Ascending aorta (tissue), 2 donors: ENCODE measurements at places on chromosomes 7 and 10.
A peak's percentile ranks its signal among the peaks of the same experiment; 100 is the strongest.

DNA sequence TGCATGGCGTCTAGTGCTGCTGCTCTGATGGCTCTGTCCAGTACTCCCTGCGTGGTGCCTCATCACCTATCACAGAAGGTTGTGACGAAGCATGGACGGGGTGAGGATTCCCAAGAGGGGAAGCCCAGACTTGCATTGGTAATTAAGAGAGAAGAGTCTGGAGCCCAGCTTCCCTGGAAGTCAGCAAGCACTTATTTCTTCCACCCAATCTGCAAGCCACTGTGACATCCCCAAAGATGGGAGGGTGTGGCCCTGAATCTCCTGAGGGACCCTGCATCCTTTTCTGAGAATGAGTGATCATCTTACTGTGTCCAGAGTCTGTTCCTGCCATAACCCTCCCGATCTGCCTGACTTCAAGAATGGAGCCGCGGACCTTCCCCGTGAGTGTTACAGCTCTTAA is 166.7 kb downstream of the PTPN20 start:
- DNase-seq: no peak

GRCh38 chr10:73917566-73918305 is 6.8 kb downstream of the PLAU start:
- no peak for DNase-seq

DNA sequence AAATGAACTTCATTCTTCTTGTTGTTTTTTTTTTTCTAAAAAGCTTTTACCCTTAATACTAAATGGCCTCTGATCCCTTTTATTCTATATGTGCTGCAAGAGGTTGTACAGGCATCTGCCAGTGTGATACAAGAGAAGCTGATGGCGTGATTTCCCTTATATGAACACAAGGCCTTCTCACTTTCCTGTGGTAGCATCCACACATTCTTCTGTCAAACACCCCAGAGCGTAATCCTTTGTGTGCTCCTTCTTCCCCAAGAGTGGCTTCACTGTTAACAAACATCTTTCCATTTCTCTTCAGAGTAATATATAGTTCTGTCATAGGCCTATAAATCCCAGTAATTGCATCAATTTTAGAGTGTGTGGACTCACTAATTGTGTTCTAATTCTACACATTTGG is 86.3 kb upstream of the CAPZA2 start:
- no peak for DNase-seq

GRCh38 chr10:12984165-12984747 is 17.3 kb downstream of the CCDC3 start:
- no peak for DNase-seq

DNA sequence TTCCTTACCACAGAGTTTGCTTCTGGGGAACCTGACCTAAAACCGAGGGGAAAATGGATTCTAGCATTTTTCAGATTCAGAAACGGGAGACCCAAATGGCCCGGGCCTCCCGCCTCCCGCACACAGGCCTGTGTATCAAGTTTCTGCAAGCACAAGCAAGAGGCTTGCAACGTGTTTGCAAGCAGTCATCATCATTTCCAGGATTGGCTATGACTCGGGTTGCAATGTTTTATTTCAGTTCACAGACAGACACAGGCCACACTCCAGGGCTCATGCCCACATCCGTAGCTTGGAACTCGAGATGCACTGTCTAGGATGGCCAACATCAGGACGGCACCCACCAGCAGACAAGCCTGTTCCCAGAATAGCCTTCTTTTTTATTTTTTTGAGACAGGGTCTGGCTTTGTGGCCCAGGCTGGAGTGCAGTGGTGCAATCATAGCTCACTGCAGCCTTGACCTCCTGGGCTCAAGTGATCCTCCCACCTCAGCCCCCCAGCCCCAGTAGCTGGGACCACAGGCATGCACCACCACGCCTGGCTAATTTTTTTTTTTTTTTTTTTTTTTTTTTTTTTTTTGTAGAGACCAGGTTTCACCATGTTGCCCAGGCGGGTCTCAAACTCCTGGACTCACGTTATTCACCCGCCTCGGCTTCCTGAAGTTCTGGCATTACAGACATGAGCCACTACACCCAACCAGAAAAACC is 68.1 kb upstream of the FOXK1 start:
- DNase-seq: no peak

DNA sequence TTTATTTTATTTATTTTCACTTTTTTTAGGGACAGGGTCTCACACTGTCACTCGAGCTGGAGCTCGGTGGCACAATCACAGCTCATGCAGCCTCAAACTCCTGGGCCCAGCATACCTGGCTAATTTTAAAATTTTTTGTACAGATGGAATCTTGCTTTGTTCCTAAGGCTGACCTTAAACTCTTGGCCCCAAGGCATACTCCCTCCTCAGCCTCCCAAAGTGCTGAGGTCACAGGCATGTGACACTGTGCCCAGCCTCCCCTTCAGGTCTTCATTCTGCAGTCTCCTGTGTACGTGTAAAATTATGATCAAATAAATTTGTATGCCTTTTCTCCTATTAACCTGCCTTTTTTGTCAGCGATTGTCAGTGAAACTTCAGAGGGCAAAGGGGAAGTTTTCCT is 17.8 kb upstream of the TCTN3 start:
- no peak for DNase-seq

GRCh38 chr10:30862486-30862885 is 169.2 kb downstream of the ZNF438 start:
- DNase-seq: no peak

GRCh38 chr10:46999217-46999616 is 88.0 kb downstream of the PTPN20 start:
- DNase-seq: no peak

- no peak for DNase-seq
Observed at GRCh38 chr7:140671966-140672365, 779 bp upstream of the ADCK2 start.

DNA sequence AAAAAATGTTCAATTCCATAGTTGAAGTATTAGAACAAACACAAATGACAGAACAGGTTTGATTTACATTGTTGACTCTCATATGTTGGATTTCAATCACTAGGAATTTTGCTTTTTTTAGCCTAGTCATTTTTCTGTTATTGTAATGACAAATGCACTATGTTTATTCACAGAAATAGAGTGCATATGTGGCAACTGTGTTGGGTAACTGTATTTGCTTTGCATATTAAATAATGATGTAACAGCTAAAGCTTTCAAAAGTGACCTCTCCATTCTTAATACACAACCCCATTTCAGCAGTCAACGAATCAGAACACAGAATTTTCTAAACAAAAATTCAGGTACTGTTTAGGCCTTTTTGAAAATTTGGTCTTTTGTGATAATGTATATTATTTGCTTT is 54.0 kb upstream of the SLC26A5 start:
- no peak for DNase-seq

DNA sequence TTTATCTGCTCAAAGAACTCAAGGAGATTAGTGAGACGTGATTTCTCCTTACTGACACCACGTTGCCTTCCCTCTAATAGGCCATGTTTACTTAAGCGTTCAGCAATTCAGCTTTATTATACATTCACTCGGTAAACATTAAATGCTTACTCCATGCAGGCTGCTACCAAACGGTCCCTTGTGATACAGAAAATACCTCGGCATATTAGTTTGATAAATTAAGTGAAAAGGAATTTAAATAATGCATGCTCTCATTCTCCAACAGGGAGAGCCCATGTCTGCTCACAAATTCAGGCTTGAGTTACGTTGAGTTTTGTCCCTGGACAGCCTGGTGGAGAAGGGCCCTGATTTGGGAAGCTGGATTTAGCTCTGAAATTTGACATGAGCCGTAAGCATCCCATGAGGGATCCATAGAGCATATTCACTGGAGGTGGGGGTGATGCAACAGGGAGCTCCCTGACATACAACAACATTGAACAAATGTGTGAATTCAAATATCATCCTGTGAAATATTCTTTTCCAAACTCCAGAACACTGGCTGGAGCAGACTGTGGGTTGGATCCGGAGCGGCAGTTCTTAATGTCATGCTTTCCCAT is 86.3 kb downstream of the TBXAS1 start:
- DNase-seq: no peak

GRCh38 chr7:140404565-140405065 is 757 bp downstream of the RAB19 start:
- no peak for DNase-seq

DNA sequence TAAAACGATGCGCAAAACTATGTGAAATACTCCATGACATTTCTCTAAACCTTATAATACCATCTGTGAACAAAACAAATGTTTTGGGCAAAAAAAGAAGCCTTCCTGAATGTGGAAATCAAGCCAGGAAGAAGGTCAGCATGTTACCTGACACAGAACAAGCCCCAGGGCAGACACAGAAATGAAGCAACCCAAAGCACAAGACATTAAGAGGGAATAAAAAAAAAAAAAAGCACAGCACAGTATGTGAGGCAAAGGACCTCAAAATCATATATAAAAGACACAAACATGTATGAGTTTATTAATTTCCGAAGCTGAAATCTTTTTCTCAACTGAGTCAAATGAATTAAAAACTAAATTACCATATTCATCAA is 161.8 kb downstream of the SKIDA1 start:
- DNase-seq: no peak

DNA sequence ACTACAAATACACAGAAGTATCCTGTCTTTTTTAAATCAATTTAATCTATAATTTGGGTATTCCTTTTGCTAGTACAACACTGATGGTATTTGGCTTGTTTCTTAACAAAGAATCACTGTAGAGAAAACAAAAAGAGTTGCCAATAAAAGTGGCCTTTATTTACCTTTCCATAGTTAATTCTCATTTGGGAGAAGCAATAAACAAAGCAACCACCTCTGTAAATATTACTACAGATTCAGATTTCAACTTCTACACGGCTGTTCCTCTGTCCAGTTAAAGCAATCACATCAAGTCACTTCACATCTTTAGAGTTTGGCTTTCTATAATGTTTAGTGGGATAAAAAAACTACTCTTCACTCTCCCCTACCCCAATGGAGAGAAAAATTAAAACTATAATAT is 34.4 kb downstream of the ERCC6 start:
- DNase-seq: no peak

DNA sequence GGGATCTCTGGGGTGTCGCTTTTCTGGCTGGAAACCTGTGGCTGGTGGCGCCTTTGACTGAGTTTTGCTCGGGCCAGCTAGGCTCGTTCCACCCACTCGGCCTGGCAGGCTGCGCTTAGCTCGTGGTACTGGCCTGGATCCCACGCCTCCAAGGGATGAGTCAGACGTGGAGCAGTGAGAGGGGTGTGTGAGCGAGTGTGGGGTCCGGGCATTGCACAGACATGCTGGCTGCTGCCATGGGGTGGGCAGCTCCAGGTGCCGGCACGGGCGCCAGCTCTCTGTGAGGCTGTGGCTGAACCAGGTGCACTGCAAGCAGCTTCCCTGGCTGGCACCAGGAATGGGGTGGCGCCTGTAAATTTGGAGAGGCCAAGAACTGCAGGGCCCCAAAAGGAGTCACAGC is 63.1 kb upstream of the CACNA2D1 start:
- no peak for DNase-seq

DNA sequence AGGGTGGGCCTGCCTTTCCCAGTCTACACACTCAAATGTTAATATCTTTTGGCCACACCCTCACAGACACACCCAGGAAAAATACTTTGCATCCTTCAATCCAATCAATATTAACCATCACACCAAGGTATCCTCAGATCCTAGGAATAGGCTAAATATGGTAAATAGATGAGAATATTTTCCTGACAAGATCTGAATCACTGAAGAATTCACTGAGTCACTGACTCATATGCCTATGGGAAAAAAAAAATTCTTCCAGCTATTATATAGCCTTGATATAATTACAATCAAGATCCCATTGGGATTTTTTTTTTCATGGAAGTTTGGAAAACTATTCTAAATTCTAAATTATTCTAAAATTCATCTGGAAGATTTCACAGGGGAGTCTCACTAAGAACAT is 65.8 kb downstream of the INHBA start:
- DNase-seq: no peak

- DNase-seq: no peak
Observed at GRCh38 chr7:33694006-33694405, 211.3 kb upstream of the BMPER start.

- DNase-seq: no peak
Observed at GRCh38 chr7:137449016-137449415, 105.5 kb upstream of the PTN start.

- DNase-seq: no peak
Observed at GRCh38 chr10:102581401-102581800, 62.9 kb upstream of the TRIM8 start.

- no peak for DNase-seq
Observed at GRCh38 chr10:104347295-104348045, 6.2 kb upstream of the CFAP58 start.

DNA sequence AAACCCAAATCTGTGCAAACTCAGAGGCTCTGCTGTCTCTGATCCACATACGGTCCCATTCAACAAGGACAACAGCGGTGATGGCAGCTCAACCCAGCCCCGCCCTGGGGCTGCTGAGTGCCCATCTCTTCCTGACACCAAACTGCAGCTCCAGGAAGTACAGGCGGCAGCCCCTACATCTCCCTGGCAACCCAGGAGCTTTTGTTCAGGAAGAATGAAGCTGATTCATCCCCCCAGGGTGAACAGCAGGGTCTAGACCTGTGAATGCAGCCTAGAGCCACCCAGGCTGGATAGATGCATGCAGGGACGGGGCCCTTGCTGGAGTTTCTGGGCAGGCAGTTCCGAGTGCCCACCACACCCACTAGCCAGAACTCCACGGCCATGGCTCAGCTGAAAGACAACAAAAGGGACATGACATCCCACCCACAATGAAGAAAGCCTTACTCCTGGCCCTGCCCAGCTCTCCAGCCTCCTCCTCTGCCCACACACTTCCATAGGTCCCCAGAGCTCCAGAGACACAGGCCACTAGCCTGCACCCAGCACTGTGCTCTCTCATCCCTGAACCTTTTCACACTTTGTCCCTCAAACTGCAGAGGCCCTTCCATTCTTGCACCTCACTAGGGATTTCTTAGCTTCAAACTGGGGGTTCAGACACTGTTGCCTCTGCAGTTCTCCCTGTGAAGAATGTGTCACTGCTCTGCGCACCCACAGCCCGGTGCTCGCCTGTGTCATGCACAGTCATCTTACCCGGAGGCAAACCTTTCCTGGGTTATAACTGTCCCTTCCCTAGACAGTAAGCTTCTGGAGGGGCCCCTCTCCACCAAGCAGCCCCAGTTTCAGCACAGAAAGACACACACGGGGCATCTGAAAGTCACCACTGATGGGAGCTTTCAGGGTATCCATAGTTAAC is 99.1 kb downstream of the GRID1 start:
- peak; percentile 43 for DNase-seq

- DNase-seq: no peak
Observed at GRCh38 chr10:6395606-6396005, 184.5 kb downstream of the PRKCQ start.
